ENCODE measurements at places on chromosomes 1 and 21.

GRCh38 chr1:58165073-58165472 lies 381.5 kb downstream of the OMA1 start:
- no peak for DNase-seq

- DNase-seq = no peak
Measured at GRCh38 chr1:14842361-14842760, 243.9 kb downstream of the KAZN start.

DNA sequence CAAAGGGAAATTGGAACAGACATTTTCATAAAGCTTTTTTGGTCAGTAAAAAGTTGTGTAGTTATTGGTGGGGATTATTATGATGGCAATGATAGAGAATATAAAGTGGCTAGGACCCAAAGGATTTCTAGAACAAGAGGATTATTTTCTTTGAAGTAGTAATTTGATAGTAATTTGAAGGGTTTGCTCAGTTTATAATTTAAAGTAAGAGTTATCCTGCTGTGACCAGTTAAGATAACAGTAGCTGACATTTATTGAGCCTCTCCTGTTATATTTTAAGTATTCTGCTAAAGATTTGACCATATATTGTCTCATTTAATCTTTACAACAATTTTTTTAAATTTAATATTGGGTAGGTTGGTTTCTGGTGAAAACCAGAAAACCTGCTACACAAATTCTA lies 14.7 kb downstream of the CAPZA1 start:
- no peak for DNase-seq

GRCh38 chr21:42698733-42699132 lies 45.3 kb downstream of the PDE9A start:
- DNase-seq = no peak

- DNase-seq = no peak
Measured at GRCh38 chr1:18528616-18529015, 47.9 kb downstream of the KLHDC7A start.

DNA sequence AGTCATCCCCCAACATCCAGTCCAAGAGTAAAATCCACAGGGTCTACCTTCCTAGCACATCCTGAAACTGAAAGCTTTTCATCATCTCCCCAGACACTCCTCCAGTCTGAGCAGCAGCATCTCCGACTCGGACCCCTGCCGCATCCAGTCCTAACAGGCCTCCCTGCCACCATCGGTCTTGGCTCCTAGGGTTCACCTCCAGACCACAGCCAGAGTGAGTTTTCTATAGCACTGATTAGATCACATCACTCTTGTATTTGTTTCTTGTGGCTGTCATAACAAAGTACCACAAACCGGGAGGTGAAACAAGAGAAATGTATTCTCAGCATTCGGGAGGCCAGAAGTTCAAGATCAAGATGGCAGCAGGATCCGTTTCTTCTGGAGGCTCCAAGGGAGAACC lies 187.8 kb downstream of the TOMM20 start:
- no peak for DNase-seq

GRCh38 chr21:32705139-32705538 lies 22.7 kb downstream of the SYNJ1 start:
- no peak for DNase-seq

DNA sequence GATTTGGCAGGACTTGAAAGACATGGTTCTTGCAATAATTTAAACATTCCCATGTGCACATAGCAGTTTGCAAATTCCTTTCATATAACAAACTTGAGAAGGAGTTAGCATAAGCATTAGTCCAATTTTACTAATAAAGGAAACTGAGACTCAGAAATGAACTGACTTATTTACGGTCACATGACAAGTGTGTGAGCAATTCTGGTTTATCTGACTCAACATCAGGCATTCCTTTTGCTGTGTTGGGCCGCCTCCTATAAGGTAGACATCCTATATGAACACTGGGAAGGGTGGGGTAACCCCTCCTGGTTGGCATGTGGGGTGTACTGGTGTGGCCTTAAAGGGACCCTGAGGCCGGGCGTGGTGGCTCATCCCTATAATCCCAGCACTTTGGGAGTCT lies 8.5 kb upstream of the CPT2 start:
- no peak for DNase-seq

DNA sequence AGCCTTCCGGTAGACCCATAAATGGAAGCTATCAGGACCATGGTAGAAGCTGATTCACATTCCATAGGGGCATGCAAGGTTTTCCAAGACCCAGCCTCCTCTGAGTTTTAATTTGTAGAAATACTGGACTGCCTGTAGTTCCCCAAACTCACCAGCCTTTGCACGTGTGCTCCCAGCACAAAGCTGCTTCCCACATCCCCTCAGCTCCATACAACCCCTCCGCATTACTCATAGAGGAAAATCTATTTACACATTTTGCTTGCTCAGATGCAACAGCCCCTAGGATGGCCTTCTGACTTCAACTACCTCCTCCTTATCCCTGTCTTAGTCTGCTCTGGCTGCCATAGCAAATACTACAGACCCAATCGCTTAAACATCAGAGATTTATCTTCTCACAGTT lies 336.2 kb downstream of the SETD4 start:
- DNase-seq = no peak

- DNase-seq = peak; percentile 60
Measured at GRCh38 chr1:4654764-4655673, 610 bp downstream of the AJAP1 start.

- no peak for DNase-seq
Measured at GRCh38 chr1:31872658-31873636, 57.1 kb upstream of the SPOCD1 start.

DNA sequence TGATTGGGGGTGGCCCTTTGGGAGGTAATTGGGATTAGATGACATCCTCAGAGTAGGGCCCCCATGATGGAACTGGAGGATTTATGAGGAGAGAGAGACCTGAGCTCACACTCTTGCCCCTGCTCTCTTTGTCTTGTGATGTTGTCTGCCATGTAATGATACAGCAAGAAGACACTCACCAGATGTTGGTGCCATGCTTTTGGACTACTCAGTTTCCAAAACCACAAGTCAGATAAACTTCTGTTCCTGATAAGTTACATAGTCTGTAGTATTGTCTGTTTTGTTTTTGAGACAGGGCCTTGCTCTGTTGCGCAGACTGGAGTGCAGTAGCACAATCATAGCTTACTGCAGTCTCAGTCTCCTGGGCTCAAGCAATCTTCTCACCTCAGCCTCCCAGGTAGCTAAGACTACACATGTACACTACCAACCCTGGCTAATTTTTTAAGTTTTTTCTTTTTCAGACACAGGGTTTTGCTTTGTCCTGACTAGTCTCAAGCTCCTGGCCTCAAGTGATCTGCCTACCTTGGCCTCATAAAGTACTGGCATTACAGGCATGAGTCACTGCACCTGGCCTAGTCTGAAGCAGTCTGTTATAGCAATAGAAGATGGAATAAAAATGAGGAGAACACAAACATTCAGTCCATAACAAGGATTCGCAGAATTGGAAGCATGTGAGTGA lies 115.0 kb upstream of the GALNT2 start:
- no peak for DNase-seq

DNA sequence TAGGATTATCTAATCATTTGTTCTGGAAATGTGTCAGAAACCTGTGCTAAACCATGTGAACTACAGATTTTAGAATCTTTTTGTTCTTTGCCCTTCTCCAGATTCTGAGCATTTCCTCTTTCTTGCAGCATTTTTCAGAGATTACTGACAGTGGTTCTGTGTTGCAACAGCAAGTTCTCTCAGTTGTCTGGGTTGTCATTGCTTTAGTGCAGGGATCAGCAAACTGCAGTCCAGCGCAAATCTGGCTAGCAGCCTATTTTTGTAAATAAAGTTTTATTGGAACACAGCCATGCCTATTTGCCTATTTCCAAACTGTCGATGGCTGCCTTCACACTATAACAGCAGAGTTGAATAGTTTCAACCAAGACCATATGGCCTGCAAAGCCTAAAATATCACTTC lies 66.3 kb upstream of the LRRC8D start:
- no peak for DNase-seq

DNA sequence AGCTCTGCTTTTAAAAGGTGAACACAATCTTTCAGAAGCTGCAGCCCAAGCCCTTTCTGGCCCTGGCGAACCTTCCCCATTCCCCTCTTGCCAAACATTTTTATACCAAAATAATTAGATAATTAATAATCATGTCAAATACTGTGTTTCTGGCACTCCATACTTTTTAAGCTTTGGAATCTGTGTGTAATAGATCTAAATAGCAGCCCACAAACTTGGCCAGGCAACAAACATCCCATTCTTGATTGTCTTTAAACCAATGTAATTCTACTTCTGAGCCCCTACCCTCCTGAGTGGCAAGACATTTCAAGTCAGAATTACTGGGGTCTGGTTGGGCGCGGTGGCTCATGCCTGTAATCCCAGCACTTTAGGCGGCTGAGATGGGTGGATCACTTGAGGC lies 137.7 kb downstream of the NAV1 start:
- no peak for DNase-seq

- no peak for DNase-seq
Measured at GRCh38 chr1:48644190-48644900, 132.3 kb downstream of the BEND5 start.

DNA sequence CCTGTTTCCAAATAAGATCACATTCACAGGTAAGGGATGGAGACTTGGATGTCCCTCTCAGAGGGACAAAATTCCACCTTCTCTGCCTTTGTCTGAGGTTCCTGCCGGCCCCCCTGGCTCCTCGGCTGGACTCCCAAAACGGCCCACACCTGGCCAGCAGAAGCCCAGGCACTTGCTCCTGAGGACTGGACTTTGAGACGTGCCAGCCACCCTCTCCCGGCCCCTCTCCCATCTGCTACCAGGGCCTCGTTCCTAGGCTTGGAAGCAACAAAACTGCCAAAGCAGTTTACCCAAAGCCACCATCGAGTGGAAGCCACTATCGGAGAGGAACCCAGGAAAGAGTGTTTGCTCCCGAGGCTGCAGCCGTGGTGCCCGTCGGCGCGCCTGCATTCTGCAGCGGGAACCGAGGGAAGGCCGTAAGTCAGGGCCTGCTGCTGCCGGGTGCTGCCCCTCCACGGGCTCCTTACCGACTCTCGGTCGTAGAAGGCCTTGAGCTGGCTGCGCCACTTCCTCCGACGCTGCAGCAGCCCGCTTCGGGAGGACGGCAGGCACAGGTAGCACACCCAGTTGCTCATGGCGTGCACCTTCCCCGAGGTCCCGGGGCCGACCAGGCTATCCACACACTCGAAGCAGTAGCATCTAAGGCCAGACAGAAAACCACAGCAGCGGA lies 3.5 kb downstream of the DNMT3L start:
- no peak for DNase-seq

DNA sequence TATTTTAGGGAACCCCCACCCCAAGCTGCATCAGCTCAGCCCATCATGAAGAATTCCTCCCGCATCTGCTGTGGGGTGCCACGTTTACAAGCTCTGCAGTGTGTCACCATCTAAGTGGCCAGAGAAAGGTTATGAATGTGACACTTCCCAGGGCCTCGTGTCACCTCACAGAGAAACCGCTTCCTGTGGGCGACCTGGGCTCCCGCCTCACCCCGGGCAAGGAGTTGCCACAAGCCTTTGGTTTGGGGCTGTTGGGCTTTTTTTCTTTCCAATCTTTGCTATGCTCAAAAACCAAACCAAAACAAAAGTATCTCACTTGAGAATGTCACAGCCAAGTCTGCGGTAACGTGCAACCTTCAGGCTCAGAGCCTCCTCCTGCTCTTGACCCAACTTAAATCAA lies 82.1 kb upstream of the ARHGEF16 start:
- no peak for DNase-seq

DNA sequence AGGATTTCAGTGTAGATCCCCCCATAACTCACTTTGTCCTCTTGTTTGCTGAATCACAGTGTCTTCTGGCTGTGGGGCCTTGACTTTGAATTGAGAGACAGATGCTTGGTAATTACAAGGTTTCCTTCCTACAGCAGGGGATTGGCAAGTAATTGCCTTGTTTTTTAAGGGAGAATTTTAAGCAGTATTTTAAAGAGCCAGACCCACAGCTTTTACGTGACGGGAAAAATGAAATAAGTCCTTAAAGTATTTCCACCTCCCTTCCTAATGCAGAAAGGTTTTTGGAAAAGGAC lies 41.0 kb downstream of the PGBD5 start:
- no peak for DNase-seq

DNA sequence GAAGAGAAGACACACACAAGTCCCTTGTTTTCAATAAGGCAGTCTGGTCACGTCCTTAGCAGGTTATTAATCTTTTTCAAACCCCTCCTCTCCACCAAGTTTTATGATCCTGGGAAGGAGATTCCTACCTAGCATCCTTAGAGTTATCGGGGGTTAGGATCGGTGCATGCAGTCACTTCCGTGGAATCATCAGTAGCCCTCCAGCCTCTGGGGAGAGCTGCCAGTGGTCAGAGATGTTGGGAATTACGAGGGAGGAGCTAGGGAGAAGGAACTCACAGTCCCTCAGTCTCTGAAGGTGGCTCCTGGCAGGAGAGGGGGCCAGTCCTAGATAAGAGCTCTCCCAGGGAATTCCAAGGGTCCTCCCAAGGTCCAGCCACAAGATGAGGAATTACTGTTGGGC lies 57.7 kb upstream of the ATP5PO start:
- no peak for DNase-seq

DNA sequence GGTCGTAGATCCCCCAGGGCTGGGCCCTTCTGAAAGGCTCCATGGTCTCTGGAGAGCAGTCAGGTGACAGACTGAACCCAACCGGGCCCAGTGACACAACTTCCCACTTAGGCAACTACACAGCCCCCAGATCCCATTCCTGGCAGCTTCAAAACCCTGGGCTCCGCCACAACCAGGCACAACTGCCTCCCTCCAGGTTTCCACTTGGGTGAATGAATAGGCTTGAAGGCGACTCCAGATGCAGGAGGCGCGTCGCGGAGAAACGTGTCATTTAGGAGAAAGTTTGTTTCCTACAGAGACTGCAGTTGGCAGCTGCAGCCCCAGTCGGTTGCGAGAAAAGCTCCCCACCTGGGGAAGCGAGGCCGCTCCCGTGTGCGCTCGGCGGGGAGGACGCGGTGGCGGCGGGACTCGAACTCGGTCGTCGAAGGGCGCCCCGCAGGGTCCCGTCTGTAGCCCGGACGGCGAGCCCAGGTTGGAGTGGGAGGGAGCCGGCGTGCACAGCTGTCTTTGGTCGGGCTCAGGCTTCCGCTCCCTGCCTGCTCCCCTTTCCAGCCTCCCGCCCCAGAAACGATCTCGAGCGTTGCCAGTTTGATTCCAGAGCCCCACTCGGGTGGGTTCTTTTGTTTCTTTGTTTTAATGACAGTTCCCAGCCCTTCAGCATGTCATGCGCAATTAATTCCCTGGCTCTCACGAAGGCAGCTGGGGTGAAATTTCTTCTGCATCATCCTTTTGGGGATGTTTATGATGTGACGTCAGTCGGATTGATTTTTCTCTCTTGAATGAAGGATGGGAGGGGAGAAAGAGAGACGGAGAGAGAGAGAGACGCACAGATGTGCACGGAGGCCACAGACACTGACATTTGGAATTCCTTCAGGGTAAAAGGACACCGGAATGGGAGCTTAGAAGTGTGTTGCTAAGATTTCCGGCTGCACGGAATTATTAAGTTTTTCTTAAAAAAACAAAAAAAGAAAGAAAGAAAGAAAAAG lies 862 bp upstream of the SGIP1 start:
- peak; percentile 44 for DNase-seq

DNA sequence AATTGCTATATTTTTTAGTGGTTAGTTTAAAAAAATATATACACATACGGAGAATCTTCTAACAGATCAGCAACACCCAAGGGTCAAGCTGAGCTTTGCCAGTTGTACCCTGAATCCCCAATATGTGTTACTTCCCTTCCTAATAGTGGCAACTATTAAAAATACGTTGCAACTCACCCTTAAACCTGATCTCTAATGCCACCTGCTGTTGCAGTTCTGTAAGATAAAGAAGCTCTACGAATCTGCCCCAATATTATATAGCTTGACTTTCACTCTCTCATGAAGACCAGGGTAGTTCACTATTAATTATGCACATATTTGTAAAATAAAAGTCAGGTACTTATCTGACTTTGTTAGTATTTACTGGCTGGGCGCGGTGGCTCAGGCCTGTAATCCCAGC lies 58.4 kb downstream of the ASH1L start:
- DNase-seq = no peak

- no peak for DNase-seq
Measured at GRCh38 chr1:179146911-179147310, 65.0 kb downstream of the TOR3A start.

Data from nephron progenitor cell (in vitro differentiated cells).